Activated CD8-positive, alpha-beta memory T cell treated with anti-CD3 and anti-CD28 coated beads, Interleukin-2, amount 10 ng/mL, durations not matched to agents 7 days and 5 days (primary cell): ENCODE measurements at places on chromosomes 5 and 9. TPM values are rescaled to one million over a fixed set of nuclear protein-coding genes. Genes with fewer than 3 reads are reported as not detected.

NPDC1 gene
- 30.4 TPM for total RNA-seq

DDX4 gene
- 0.12 TPM for total RNA-seq

PKD2L2 gene
- 0.38 TPM for total RNA-seq

MRPS27 gene
- total RNA-seq = 45.5 TPM

THBS4 gene
- total RNA-seq = 3.4 TPM

DNA sequence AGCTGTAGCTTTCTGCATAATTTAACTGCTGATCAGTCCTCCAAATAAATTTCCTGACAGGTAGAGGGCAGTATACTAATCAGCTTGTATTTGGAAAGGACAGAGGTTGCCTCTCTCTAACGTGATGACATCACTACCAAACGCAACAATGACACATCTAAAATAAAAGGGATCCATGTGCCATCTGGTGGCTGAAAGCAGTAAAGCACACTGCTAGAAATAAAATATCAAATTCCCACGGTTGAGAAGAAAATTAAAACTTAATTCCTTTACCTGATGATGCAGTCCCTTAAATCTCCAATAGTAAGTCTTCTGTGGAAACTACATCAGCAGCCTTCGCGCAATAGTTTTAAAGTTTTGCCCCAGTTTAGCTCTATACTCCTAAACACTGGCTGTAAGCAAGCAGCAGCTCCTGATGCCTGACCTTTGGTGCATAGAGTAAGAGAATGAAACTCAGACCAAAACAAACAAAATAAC lies 54.5 kb downstream of the DIAPH1 start:
- no peaks in the 10 kb centered on the region for H3K27me3 ChIP-seq
- H3K27ac ChIP-seq = peak overlapping the region; percentile 85
- peaks cover 70% of the 10 kb centered on the region for H3K36me3 ChIP-seq
- no peak overlapping the region for H3K4me3 ChIP-seq

DNA sequence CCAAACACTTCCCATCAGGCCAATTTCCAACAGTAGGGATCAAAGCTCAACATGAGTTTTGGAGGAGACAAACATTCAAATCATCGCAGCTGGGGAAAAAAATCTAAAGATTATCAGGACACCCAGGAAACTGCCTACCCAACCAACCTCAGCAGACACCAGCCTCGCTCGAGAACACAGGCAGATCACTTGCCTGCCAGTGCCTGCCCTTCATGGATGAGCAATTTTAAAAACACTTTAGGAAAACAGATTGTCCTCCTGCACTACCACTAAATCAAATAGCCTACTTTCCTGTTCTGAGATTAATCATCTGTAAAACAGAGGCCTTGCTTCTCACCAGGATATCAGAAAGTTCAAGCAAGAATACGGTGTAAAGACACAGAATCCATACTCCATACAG lies 14.7 kb upstream of the TMEM174 start:
- DNase-seq = no peak
- H3K4me3 ChIP-seq = no peak overlapping the region
- peaks cover 20% of the 10 kb centered on the region for H3K4me1 ChIP-seq
- no peak overlapping the region for H3K27ac ChIP-seq
- peaks cover 93% of the 10 kb centered on the region for H3K27me3 ChIP-seq

DNA sequence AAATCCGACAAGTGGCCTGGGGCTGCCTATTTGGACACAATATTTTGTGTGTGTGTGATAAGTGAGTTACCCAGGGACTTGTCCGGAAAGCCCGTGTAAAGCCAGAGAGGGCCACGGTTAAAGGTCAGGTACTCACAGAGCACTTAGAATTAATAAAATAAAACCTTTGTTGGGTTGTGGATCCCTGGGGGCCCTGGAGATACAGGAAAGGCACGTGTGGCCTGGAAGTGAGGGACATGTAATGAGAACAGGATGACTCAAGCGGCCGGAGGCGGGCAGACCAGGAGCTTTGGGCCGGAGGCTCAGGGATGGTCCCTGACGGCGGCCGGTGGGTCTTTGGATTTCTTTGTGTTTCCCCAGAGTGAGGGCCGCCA lies 1.0 kb downstream of the DMRT2 start:
- no peak for DNase-seq
- no peak overlapping the region for H3K4me3 ChIP-seq
- peaks cover 36% of the 10 kb centered on the region for H3K4me1 ChIP-seq

- H3K4me1 ChIP-seq = peaks cover 4% of the 10 kb centered on the region
- H3K4me3 ChIP-seq = no peak overlapping the region
- H3K36me3 ChIP-seq = no peaks in the 10 kb centered on the region
Observed at GRCh38 chr9:129783516-129784361, 19.2 kb upstream of the TOR1B start.

DNA sequence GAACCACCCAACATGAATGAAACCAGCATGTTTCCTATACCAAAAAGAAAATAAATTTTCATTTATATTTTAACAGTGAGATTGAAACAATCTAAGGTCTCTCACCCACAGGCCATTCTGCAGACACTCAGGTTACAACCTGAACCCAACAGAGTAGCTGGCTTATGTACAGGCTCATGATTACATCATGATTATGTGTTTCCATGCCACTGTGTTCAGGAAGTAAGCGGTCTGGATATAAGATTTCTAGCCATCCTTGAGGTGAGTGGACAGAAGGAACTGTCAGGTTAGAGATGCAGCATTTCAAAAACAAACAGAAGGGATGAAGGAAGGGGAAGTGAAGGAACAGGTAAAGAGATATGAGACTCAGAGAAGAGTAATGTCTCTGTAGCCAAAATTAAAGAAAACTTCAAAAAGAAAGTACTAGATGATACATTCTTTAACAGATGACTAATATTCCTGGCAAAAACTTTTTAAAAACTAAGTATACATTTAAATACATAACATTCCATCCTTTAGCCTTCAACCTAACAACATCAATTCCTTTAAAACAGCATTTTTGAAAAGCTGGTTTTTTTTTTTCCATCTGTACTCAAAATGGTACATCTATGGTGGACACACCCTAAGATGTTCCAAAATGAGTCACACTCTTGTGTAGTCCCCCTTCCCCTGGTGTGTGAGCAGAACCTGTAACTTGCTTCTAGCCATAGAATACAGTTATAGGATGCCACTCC lies 119.8 kb downstream of the LPAR1 start:
- no peak overlapping the region for H3K27ac ChIP-seq
- no peak overlapping the region for H3K4me3 ChIP-seq
- no peaks in the 10 kb centered on the region for H3K36me3 ChIP-seq
- no peaks in the 10 kb centered on the region for H3K27me3 ChIP-seq
- no peaks in the 10 kb centered on the region for H3K4me1 ChIP-seq
- DNase-seq = no peak

GRCh38 chr9:91905991-91906469 lies 44.0 kb downstream of the ROR2 start:
- H3K4me3 ChIP-seq = no peak overlapping the region
- H3K27me3 ChIP-seq = peaks cover 6% of the 10 kb centered on the region
- peaks cover 15% of the 10 kb centered on the region for H3K4me1 ChIP-seq
- H3K27ac ChIP-seq = no peak overlapping the region
- peak; percentile 94 for DNase-seq
